Pulmonary artery endothelial cell (primary cell): ENCODE measurements at places on chromosomes 16 and 17. TPM values are rescaled to one million over a fixed set of nuclear protein-coding genes. Genes with fewer than 3 reads are reported as not detected.

The RND2 gene
- 0.35 and 0.46 TPM in 2 replicates for total RNA-seq

GRCh38 chr17:59332749-59333377 lies 1.4 kb downstream of the YPEL2 start:
- no peak for DNase-seq

DNA sequence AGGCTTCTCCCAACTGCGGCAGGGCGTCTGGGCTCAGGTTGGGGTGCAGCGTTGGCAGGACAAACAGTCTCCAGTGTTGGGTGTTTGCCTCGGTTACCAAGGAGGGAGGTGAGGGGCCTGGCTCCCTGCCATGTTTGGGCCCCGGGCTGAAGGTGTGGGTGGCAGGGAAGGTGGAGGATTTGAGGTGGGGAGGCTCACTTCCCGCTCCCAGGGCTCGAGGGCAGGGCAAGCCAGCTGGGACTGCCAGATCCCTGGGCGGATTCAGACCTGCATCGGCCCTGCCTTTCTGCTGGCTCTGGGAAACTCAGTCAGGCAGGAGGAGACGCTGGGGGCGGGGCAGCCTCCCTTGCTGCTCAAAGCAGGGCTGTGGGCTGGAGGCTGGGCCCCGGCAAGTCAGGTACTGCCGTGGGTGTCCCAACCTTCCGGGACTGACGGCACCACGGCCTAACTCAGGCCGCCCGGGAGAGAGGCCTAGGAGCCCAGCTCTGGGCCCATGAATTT lies 31.3 kb upstream of the KRT17 start:
- no peak for DNase-seq

- no peak for DNase-seq
These were observed 41.5 kb downstream of the CPNE2 start for GRCh38 chr16:57133886-57134285.

DNA sequence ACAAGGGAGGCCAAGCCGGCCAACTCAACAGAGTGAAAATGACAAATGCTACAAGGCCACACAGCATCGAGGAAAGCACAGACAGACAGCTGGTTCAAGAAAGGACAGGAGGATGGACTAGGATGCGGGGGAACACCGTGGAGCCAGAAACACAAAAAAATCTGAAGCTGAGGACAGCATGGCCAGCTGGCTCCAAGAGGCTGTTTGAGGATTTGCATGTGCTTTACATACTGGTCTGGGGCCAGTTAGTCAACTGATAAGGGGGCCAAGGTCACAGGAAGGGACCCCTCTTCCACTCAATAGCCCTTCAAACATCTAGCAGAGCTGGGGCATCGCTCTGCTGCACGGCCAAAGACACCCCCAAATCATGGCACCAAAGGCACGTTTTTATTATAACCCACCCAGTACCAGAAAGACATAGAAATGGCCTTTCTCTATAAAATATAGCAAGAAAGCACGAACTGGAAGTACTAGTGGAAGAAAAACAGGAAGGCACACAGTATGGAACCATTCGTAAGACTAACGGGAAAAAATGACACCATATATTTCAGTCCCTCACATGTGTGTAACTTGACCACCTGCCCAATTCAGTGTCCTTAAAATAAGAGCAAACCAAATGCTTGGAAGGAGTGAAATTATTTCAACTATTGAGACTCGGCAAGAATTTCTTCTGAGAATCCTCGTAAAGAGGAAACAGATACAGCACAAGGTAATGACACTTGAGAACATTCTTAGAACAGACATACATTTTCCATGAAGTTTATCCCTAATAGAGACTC lies 7.8 kb upstream of the SRL start:
- DNase-seq, result no peak

The NLRC3 gene
- total RNA-seq, result 1.4 and 2.0 TPM in 2 replicates

DNA sequence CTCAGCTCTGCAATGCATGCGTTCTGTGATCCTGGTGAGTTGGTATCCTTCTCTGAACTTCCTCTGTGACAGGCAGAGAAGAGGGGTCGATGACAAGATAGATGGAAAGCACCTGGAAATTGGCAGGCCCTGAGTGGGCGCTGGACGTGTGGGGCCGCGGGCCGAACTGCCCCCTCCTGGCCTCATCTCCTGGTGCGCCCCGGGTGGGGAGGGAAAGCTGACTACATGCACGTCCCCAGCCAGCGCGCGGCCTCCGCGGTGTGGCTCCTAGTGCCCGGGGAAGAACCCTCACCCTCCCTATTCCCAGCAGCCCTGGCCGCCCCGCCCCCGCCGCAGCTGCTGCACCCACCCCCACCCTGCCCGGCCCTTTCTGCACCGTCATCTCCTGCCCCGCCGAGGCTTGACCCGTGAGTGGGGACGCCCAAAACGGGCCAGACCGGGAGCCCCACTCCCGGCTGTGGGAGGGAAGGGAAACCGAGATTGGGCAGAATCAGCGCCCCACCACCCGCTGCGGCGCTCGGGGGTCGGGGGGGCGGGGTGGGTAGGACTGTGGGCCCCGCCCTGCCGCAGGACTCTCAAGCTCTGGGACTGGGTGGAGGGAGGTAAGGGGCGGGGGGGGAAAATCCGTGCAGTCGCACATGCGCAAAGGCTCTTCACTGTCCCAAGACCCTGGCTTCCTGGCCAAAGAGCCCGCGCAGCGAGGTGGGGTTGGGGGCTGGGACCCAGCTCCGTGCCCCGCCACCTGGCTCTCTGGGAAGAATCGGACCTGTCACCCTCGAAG lies at the start of gene NOL3:
NOL3 (plus strand) TSS at position 371 of the 781 bp plus-strand sequence.
- DNase-seq, result peak; percentile 48

The OSGIN1 gene
- total RNA-seq, result 1.7 and 2.8 TPM in 2 replicates

DNA sequence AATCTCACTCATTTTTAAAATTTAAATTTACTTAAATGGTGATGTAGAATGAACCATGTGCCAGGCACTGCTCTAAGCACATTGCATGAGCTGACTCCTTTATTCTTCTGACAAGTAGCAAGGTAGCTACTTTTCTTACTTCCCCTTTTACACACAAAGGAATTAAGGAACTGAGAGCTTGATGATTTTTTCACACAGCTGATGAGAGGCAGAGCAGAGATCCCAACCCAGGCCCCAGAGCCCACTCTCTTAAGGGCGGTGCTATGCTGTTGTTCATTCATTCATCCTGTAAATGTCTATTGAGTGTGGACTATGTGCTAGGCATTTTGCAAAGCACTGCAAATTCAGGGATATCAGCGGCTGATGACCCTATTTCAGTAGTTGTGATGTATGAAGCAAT lies 17.9 kb downstream of the SEC14L5 start:
- no peak for DNase-seq

DNA sequence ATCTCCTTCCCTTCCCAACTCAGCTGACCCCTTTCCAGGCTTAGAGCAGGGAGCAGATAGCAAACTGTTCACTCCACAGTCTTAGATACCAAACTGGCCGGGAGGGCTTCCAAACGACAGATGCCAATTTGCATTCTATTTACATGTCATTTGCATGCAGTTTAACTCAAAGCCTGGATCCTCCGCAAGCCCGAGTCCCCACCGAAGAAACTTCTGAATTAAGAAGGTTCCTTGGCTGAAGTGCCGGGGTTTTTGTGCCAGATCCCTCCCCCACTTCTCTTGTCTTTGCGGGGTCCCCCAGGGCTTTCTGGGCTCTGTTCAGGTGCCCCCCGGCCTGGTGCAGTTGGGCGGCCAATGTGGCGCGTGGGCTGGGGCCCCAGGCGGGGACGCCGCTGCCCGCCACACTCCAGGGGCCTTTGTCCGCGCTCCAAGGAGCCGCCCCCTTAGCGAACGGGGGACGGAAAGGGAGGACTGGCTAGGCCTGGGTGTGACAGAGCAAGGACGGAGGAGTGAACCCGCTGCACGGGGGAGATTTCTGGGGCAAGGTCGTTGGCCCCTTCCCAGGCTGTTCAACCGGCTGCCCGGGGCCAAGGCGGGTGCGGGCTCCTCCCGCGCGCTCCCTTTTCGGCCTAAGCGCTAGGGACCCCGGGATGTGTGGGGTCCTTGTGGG lies 1.2 kb downstream of the GPRC5B start:
- DNase-seq, result no peak

GRCh38 chr16:53915452-53916160 lies 211.7 kb downstream of the FTO start:
- no peak for DNase-seq

GRCh38 chr16:2692948-2693651 lies 10.8 kb downstream of the KCTD5 start:
- no peak for DNase-seq

GRCh38 chr17:65707780-65708179 lies 146.3 kb upstream of the AXIN2 start:
- no peak for DNase-seq

The PIK3R5 gene
- not detected in 2 replicates for total RNA-seq

- no peak for DNase-seq
These were observed 80.0 kb downstream of the IRF8 start for GRCh38 chr16:85978976-85979375.

The HAS3 gene
- total RNA-seq, result 1.1 and 4.1 TPM in 2 replicates

- peak; percentile 19 for DNase-seq
These were observed 49.4 kb upstream of the GSE1 start for GRCh38 chr16:85563515-85564276.

DNA sequence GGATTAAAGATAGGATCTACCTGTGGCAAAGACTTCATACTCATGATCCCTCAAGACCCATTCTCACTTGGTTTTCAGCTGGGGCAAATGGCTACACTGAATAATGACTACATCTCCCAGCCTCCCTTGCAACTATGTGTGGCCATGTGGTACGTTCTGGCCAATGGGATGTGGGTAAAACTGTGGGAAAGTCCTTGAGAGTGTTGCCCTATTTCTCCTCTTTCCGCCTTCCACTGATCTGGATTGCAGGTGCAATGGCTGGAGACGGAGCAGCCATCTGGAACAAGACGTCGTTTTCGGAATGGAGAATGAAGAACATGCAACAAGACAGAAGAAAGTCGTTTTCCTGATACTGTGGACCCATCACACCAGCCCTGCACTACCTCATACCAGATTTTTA lies 48.5 kb downstream of the HAPSTR1 start:
- DNase-seq, result no peak

GRCh38 chr16:87784812-87785211 lies 19.0 kb upstream of the KLHDC4 start:
- no peak for DNase-seq

DNA sequence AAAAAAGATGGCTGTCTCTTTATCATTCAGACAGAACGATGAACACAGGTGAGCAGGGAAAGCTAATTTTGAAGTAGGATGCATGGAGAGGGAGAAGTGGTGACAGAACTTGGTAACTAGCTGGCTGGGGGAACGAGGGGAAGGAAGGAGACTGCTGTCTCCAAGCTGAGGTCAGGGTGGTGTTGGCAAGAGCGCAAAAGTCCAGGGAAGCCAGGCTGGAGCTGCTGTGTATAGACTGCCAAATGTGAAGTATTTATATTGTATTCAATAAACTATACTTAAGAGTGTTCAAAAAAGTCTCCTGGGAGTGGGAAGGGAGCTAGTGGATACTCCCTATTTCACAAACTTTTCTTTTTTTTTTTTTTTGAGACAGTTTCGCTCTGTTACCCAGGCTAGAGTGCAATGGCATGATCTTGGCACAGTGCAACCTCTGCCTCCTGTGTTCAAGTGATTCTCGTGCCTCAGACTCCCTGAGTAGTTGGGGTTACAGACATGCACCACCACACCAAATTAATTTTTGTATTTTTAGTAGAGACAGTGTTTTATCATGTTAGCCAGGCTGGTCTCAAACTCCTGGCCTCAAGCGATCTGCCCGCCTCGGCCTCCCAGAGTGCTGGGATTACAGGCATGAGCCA lies 8.2 kb downstream of the TMEM106A start:
- no peak for DNase-seq

The IQCK gene
- 9.2 and 10.8 TPM in 2 replicates for total RNA-seq

DNA sequence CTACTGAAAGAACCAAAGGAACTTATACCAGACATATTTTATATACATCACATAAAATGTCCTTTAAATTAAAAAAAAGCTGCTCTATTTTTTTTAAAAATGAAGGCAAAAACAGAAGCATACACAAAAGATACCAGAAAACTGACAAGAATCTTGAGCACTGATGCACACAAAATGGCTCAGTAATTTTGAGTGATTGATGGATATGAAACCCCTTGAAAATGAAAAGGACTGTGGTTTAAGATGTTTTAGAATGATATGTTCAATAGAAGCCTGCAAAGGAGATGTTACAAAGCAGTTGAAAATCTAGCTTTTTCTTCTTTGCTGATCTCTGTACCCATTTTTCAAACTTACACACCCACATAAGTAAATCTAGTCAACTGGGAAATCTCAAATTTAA lies 2.7 kb downstream of the C16orf87 start:
- DNase-seq, result no peak

DNA sequence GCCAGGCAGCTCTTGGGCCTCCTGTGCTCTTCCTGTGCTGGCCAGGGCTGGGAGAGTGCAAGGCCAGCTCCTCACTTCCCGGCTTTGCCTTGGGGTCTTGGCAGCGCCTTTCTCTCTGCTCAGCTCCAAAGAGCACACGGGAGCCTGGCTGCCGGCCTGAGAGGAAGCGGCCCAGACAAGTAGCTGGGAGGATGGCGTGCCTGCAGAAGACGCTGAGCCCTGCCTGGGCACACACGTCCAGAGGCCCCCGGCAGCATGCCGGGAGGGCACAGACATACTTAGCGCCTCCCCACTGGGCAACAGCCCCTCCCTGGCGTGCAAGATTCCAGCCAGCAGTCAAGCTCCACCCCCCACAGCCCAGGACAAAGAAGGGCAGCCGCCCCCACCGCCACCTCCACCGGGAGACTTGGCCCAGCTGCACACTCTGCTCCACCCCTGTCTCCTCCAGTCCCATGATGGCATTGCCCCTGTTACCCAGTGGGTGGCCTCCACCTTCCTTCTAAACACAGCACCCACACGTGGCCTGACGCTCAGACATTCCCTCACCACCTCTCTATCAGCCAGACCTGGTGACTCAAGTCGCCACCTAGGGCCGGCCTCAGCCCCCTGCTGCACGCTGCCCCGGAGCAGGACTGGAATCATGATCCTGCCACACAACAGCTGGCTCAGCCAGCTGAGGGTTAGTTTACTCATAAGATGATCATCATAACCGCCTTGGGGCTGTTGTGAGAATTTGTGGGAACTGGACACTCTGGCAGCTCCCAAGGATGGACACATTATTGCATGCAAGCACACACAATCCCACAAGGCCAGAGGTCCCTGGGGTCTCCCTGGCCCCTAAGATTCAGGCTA lies 12.4 kb downstream of the SGCA start:
- DNase-seq, result peak; percentile 47

The SLC5A11 gene
- total RNA-seq, result not detected in 2 replicates

DNA sequence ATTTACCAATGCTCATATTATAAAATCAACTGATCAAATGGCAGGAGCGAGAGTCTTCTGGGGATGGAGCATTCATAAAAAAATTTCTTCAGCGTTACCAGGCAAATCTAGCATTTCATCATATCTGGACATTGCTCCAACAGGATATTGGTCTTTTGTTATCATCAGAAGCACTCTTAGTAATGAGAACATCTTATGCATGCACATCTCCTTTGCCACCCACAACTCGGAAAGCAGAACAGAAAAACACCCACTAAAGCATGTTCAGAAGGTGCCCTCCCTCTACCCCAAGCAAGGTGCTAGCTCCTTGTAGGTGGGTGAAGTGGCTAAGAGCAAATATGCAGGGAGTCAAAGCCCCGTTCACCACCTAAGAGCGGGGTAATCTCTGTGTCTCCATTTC lies 18.9 kb downstream of the ARHGAP17 start:
- DNase-seq, result no peak

The ZFHX3 gene
- 3.2 and 4.3 TPM in 2 replicates for total RNA-seq

The GPR142 gene
- not detected in 2 replicates for total RNA-seq
